ENCODE measurements at places on chromosomes 2 and 18.
A peak's percentile ranks its signal among the peaks of the same experiment; 100 is the strongest.

GRCh38 chr18:60894254-60894945 is 438.8 kb upstream of the CDH20 start:
- no peak for DNase-seq

- no peak for DNase-seq
Measured at GRCh38 chr2:2926009-2926857, 451.4 kb downstream of the EIPR1 start.

GRCh38 chr2:73163483-73164367 is 38.6 kb upstream of the NOTO start:
- peak; percentile 89 for DNase-seq

GRCh38 chr18:30333310-30333709 is 709.2 kb downstream of the DSC3 start:
- DNase-seq = no peak

- DNase-seq = no peak
Measured at GRCh38 chr2:229969921-229970320, 47.6 kb downstream of the FBXO36 start.

GRCh38 chr2:64359892-64360657 is 93.9 kb upstream of the LGALSL start:
- DNase-seq = peak; percentile 84

- DNase-seq = no peak
Measured at GRCh38 chr18:11407940-11408339, 201.5 kb upstream of the SLC35G4 start.

- DNase-seq = peak; percentile 4
Measured at GRCh38 chr2:232979871-232980461, 33.1 kb downstream of the NGEF start.
